ENCODE measurements at places on chromosomes 16 and 17.

- no peak for DNase-seq
Measured at GRCh38 chr17:33664116-33664840, 371.2 kb upstream of the ASIC2 start.

- no peak for DNase-seq
Measured at GRCh38 chr16:88883946-88884345, 17.5 kb upstream of the PABPN1L start.

DNA sequence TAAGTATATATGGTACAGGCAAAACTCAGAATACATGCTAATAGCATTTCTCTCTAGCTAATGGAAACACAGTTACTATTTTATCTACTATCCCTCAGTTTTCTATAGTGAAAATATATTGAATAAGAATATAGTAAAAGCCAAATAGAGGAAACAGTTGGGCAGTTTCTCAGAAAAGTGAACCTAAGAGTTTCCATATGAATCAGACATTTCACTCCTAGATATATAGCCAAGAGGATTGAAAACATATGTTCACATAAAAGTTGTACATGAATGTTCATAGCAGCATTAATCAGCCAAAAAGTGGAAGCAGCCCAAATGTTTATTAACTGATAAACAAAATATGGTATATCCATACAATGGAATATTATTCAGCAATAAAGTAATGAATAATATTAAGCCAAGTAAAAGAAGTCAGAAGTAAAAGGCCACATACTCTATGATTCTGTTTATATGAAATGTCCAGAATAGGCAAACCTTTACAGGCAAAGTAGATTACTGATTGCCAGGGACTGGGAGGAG, 134.6 kb downstream of the CYB561 start:
- DNase-seq, result no peak

- DNase-seq, result no peak
Measured at GRCh38 chr16:47965439-47965838, 190.4 kb downstream of the ABCC12 start.

- DNase-seq, result no peak
Measured at GRCh38 chr17:26818736-26819135, 475.2 kb upstream of the WSB1 start.

DNA sequence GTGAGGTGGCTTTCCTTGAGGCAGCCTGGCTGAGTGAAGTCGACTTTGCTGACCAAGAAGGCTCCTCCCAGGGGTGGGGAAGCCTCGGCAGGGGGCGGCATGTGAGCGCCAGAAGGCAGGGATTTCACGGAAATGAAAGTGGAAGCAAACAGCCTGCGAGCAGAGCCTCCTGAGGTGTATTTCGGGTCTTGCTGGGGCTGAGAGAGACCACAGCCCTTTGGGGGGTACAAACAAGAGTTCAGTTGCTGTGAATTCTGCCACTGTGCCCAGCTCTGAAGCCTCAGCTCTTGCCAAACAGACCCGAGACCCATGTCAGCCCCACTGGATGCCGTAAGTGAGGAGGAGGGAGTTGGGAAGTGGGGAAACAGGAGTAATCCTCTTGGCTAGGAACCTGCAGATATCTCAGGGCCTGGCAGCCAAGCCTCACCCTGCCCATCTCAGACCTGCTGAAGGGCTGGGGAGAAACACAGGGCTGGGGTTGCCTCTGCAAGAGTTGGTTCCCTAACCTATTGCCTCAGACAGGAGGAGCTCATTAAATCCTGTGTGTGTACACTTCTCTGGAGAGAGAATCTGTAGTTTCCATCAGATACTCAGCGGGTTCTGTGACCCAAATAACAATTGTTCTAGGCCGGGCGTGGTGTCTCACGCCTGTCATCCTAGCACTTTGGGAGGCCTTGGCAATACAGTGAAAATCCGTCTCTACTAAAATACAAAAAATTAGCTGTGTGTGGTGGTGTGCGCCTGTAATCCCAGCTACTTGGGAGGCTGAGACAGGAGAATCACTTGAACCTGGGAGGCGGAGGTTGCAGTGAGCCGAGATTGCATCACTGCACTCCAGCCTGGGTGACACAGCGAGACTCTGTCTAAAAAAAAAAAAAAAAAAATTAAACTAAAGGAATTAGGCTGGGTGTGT, at the start of gene IFI35:
TSS of gene IFI35 (plus strand) at position 146 of the 913 bp plus-strand sequence. CDS start at position 310, 164 bp downstream.
- DNase-seq, result peak; percentile 93

DNA sequence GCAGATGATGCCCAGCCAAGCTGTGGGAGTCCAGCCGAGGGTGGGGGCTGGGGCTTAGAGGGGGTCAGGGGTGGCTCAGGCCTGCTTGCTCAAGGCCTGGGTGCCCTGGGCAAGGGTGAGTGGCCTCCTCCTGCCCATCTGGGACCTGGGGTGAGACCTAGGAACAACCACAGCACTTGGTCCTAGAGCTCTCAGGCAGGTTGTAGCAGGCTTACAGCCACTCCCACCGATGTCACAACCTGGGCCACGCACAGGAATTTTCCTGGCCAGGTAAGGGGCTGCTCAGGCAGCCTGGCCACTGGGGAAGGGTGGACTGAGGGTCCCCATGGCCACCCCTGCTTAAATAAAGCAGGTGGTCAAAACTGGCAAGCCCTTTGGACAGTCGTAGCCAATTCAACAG, 6.3 kb upstream of the SREBF1 start:
- no peak for DNase-seq

GRCh38 chr17:29929533-29930408, at the start of gene SSH2:
Gene SSH2, minus strand, starts transcription at chr17:29930228. Its CDS starts 228 bp downstream, at chr17:29930000.
- DNase-seq, result peak; percentile 91

DNA sequence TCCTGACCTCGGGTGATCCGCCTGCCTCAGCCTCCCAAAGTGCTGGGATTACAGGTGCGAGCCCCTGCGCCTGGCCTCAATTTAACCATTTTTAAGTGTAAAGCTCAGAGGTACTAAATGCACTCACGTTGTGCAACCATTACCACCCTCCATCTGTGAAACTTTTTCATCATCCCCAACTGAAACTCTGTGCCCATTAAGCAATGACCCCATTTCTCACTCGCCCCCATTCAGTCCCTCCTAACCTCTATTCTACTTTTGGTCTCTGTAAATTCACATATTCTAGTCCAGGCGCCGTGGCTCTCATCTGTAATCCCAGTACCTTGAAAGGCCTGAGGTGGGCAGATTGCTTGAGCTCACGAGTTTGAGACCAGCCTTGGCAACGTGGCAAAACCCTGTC, 8.3 kb upstream of the SPNS3 start:
- DNase-seq, result no peak

- DNase-seq, result no peak
Measured at GRCh38 chr17:1078831-1079561, 82.1 kb downstream of the TIMM22 start.

DNA sequence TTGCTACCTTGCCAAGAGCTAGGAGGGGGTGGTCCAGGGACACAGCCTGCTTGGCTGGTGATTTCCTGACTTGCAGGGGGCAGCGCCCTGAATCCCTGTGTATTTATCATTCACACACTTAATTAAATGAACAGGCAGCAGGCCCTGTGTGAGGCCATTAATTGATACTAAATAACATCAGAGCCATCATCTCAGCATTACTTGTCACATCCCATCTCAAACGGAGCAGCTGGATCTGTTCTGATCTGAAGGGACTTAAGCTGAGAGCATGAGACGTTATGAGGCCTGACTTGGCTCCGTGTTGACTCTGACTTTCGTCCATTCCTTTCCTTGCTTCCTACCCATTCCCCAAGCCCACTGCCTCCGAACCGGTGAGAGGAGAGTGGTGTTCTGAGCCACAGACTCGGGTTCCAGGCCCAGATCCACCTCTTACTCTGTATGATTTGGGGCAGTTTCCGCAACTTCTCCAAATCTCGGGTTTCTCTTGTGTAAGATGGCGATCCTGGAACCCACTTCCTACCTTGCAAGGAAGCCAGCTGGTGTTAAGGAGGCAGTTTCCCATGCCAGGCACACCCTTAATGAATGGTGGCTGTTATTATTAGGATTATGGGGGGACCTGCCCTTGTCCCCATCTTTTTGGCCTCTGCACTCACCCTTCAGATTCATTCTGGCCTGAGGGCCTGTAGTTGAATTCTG, 33.8 kb downstream of the CACNA1G start:
- no peak for DNase-seq

DNA sequence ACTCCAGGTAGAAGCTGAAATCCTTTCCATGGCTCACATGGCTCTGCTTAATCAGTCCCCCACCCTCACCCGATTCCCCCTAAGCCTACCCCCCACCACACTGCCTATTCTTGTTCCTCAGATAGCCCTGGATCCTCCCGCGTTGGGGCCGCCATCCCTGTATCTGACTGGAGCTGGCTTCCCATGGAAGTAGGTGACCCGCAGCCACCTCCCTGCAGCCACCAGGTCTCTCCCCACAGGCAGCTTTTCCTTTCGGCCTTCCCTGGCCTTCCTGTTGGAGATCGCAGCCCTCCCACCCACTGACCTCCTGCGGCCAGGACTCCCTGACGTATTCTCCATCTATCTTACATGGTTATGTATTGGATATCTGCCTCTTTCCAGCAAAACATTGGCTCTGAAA, 82.3 kb upstream of the MED9 start:
- DNase-seq, result no peak

- peak; percentile 47 for DNase-seq
Measured at GRCh38 chr16:25707982-25708583, 16.3 kb downstream of the HS3ST4 start.

GRCh38 chr16:68873635-68874471, 30.5 kb downstream of the TANGO6 start:
- no peak for DNase-seq

- no peak for DNase-seq
Measured at GRCh38 chr16:53642094-53642493, 61.6 kb downstream of the RPGRIP1L start.

GRCh38 chr17:1515640-1516387, 598 bp downstream of the INPP5K start:
- peak; percentile 72 for DNase-seq

- no peak for DNase-seq
Measured at GRCh38 chr16:8554881-8555280, 35.4 kb downstream of the TMEM114 start.

GRCh38 chr17:48577946-48578615, at the start of gene HOXB4:
Gene HOXB4, minus strand, starts transcription at chr17:48578350. Its CDS starts 31 bp downstream, at chr17:48578319.
- DNase-seq, result peak; percentile 84

DNA sequence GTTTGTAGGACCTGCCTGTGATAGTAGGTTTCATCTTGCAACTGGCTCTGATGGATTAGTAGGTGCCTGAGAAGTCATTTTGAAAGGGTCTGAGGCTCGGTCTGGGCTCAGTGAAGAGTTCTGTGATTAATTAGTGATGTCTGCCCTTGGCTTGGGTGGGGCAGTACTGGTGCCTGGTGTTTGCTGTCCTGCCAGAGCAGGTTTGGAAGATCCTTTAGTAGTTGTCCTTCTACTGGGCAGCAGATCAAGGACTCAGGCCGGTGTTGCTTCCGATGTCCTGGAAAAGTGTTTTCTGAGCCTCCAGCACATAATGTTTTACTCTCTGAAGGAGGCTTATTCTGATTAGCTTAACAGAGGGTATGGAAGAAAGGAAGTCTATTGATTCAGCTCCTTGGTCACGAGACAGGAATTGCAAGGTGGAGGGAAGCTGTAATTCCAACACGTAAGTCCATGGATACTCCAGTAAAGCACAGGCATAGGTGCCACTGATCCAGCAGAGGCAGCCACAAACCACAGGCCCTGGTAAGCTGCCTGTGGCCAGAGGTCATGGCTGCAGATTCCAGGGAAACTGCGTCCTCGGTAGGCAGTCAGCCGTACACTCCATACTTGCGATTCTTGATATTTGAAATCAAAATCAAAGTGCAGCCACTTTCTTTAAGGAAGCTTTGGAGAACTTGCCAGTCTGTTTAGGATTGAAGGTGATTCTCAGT, 18.7 kb downstream of the HLF start:
- no peak for DNase-seq

GRCh38 chr17:82281502-82282238, 8.2 kb upstream of the CSNK1D start:
- DNase-seq, result peak; percentile 81

- DNase-seq, result peak; percentile 58
Measured at GRCh38 chr17:10875984-10876555, 38.2 kb upstream of the PIRT start.

GRCh38 chr16:3087243-3088235, 11.6 kb downstream of the ZSCAN10 start:
- DNase-seq, result no peak

DNA sequence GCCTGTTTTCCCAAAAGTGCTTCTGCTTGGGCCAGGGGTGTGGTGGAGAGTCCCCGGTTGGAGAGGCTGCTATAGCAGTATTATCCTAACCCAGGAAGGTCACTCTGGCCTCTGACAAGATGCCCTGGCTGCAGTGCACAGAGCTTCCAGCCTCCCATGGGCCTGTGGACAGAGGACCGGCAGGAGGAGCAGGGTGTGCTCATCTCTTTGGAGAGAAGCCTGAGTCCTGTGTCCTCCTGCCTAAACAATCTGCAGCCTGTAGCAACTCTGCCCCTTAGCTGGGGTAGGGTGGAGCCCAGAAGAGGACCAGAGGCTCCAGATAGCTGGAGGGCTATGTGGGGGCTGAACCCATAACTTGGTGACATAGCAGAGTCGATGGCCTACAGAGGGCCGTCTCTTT, 78.0 kb downstream of the MPRIP start:
- DNase-seq, result no peak

DNA sequence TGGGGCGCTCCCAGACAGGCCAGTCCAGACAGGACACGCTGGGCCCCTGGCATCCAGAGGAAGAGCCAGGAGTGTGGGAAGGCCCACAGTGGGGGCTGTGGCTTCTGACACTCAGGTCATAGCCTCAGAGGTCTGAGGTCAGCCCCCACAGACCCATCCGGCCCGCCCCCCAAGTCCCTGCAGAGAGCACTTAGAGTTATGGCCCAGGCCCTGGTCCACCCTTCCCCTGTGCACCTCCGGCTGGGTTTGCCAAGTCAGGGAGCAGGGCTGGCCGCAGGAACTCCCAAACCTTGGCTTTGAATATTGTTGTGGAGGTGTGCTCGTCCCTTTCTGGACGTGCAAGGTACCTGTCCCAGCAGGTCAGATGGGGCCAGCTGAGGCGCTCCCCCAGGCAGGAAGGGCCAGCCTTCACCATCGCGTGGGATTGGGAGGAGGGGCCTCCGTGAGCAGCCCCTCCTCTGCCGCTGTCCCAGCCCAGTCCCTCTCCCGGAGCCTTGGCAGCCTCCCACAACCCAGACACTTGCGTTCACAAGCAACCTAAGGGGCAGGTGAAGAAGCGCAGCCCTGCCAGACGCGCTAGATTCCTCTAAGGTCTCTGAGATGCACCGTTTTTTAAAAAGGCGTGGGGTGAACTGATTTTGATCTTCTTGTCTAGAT, 74.6 kb downstream of the SOCS1 start:
- DNase-seq, result no peak

DNA sequence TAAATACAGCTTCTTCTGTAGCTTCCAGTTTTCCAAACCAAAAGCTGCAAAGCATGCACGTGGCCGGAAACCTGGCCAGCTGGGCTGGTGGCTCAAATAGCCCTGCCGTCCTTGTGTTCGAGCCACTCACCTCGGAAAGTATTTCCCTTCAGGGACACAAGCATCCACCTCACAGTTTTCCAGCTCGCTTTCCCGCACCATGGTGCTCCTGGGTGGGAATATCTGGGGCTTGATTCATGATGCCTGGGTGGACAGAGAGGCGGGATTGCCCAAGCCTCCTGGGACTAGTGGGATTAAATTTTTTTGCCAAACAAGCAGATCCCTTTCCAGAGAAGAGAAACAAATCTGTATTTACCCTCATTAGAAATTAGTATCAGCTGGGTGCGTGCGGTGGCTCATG, 7.1 kb upstream of the MVD start:
- no peak for DNase-seq

- peak; percentile 70 for DNase-seq
Measured at GRCh38 chr16:11310997-11311561, 29.9 kb upstream of the PRM1 start.
